Esophagus muscularis mucosa (tissue), 4 donors: ENCODE measurements at places on chromosomes 11 and 22. TPM values are rescaled to one million over a fixed set of nuclear protein-coding genes. Genes with fewer than 3 reads are reported as not detected.

- DNase-seq: no peak
- H3K4me1 ChIP-seq: peaks cover 100% of the 10 kb centered on the region
- H3K36me3 ChIP-seq: no peaks in the 10 kb centered on the region
- no peak overlapping the region for H3K4me3 ChIP-seq
- H3K27ac ChIP-seq: peak overlapping the region; percentile 97
These were observed 12.8 kb downstream of the ARRB1 start for GRCh38 chr11:75338516-75339208.

- no peak overlapping the region for H3K27ac ChIP-seq
- peaks cover 11% of the 10 kb centered on the region for H3K4me1 ChIP-seq
- no peak for DNase-seq
- H3K36me3 ChIP-seq: no peaks in the 10 kb centered on the region
- no peak overlapping the region for H3K4me3 ChIP-seq
These were observed 50.0 kb downstream of the TRIM44 start for GRCh38 chr11:35712533-35712932.

DNA sequence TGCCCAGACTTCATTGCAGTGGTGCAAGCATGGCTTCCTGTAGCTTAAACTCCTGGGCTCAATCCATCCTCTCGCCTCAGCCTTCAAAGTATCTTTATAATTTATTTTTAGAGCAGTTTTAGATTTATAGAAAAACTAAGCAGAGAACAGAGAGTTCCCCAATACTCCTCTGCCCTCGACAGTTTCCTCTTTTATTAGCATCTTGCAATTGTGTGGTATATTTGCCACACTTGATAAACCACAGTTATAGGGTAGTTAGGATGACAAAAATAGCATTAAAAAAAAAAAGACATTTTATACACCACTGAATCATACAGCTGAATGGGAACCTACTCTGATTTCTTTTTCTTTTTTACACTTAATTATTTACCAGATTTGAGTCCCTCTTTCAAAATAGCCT, 31.2 kb downstream of the MS4A2 start:
- H3K4me1 ChIP-seq: no peaks in the 10 kb centered on the region
- H3K4me3 ChIP-seq: no peak overlapping the region
- H3K27me3 ChIP-seq: no peaks in the 10 kb centered on the region
- H3K27ac ChIP-seq: no peak overlapping the region
- DNase-seq: no peak

DNA sequence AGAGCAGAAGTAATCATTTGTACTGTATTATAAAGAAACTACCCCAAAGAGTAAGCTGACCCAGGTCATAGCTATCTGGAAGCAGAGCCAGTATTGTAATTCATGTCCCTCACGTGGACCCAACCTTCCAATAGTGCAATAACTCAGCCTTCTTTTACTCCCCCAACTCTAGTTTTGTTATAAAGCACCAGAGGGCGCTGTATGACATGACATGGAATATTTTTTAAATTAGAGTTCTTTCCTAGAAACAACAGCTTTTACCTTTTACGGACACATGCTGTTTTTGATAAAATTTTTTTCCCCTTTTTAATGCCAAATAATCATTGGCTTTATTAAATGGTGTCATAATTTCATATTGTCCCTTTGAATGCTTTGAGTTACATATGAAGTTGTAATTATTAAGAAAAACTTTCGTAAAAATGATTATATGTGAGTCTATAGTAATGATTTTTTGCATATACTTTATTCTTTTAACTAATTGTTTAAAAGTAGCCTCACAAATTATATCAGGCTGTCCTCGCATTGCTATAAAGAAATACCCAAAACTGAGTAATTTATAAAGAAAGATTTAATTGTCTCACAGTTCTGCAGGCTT, 76.9 kb downstream of the DKK3 start:
- H3K27ac ChIP-seq: peak overlapping the region; percentile 22
- no peak for DNase-seq
- H3K36me3 ChIP-seq: no peaks in the 10 kb centered on the region
- H3K27me3 ChIP-seq: no peaks in the 10 kb centered on the region
- H3K4me3 ChIP-seq: no peak overlapping the region
- peaks cover 9% of the 10 kb centered on the region for H3K4me1 ChIP-seq

DNA sequence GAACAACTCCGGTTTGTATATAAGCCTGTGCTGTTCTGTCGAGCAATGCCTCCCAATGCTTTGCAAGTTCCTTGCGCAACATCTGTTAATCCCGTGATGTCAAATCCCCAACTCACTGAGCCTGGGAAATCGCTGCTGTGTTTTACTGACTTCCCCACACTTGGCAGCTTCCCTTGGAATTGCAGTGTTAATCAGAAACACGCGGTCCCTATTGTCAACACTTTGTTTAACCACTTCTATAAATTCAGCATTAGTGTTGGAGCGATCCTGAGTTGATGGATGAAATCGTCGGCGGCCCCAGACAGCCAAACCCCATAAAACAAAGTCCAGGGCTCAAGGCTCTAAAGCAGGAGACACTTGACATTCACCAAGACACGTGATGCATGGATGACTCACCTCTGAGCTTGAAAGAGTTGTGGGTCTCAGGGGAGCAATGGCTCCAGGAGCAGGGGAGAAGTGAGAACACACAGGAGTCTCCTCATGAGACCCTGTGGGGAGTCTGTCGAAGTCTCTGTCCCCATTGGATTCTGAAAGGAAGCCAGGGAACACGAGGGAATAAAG, 555.3 kb downstream of the MIAT start:
- H3K27me3 ChIP-seq: no peaks in the 10 kb centered on the region
- H3K4me1 ChIP-seq: peaks cover 42% of the 10 kb centered on the region
- no peaks in the 10 kb centered on the region for H3K36me3 ChIP-seq
- H3K27ac ChIP-seq: peak overlapping the region; percentile 75
- DNase-seq: peak; percentile 94
- H3K4me3 ChIP-seq: no peak overlapping the region

Gene TMEM121B
- total RNA-seq: 0.32 TPM

Gene GRM5
- total RNA-seq: not detected

DNA sequence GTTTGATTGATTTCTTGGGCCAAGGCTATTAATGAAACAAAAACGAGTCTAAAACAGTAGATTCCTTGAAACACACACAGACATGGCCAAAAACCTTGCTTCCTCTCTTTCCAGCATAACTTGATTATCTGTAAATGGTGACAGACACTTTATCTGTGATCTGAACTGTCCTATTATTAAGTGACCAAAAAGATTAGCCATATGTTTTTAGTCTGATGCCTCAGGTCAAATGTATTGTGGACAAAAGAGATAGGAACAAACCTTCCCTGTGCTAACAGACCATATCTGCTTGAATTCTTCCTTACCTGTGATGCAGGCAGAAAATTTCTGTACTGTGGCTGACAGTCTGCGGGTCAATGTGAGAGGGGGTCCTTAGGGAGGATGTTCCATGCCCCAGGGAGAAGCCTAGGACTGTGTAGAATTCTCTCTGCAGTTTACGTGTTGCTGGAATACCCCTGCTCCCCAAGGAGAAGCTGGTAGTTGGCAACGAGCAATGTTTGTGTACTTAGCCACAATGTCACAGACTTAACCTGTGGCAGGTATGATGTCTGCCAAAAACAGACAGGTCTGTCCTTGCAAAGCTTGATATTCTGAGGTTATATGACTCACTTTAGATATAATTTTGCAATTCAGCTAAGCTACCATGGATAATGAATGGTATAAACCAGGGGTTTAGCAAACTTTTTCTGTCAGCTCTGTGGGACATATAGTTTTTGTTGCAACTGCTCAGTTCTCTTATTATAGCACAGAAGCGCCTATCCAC, 31.2 kb downstream of the C11orf71 start:
- H3K27ac ChIP-seq: no peak overlapping the region
- H3K27me3 ChIP-seq: no peaks in the 10 kb centered on the region
- no peak overlapping the region for H3K4me3 ChIP-seq
- peaks cover 4% of the 10 kb centered on the region for H3K4me1 ChIP-seq

DNA sequence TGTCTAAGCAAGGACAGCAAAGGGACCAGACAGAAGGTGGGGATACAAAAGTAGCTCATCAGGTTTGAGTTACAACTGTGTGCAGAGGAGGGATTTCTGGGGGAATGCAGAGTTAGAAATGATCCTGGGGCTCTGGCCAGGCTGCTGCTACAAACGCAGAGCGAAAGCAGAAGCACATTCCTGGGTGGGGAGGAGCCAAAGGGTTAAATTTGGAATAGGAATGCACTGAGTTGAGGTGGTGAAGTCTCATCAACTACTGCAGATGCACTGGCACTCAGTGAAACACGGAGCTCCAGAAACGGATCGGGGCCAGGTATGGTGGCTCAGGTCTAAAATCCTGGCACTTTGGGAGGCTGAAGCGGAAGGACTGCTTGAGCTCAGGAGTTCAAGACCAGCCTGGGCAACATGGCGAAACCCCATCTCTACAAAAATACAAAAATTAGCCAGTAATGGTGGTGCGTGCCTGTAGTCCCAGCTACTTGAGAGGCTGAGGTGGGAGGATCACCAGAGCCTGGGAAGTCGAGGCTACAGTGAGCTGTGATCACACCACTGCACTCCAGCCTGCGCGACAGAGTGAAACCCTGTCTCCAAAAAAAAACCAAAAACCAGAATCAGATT, 3.2 kb downstream of the CHKA start:
- H3K36me3 ChIP-seq: no peaks in the 10 kb centered on the region
- H3K4me1 ChIP-seq: peaks cover 66% of the 10 kb centered on the region
- no peak for DNase-seq
- H3K4me3 ChIP-seq: peak overlapping the region; percentile 77
- no peaks in the 10 kb centered on the region for H3K27me3 ChIP-seq
